ENCODE measurements at places on chromosomes 1 and 21. TPM values are rescaled to one million over a fixed set of nuclear protein-coding genes. Genes with fewer than 3 reads are reported as not detected.

The VANGL1 gene
- 16.1 TPM for total RNA-seq

The CR1L gene
- not detected for total RNA-seq

The GREM2 gene
- total RNA-seq = 1.1 TPM

The CYP4X1 gene
- not detected for total RNA-seq

The ESPN gene
- 1.1 TPM for total RNA-seq

Measured in T-helper 1 cell treated with Interleukin-12 subunit alpha and Interleukin-12 subunit beta and Interleukin-4 antibody, amounts not matched to agents 30 ng/mL and 1 ng/mL, for 36 hours (primary cell).